Activated CD4-positive, alpha-beta T cell treated with anti-CD3 and anti-CD28 coated beads, Interleukin-2, amount 10 ng/mL, durations not matched to agents 7 days and 5 days (primary cell): ENCODE measurements at places on chromosomes 3 and 15. TPM values are rescaled to one million over a fixed set of nuclear protein-coding genes. Genes with fewer than 3 reads are reported as not detected.

Gene GP5
- 1.3 TPM for total RNA-seq

Gene HACL1
- 23.1 TPM for total RNA-seq

Gene CYP19A1
- not detected for total RNA-seq

Gene KNG1
- not detected for total RNA-seq

Gene LRRN1
- total RNA-seq, result 0.46 TPM

Gene ST8SIA2
- total RNA-seq, result not detected

Gene KCNH8
- total RNA-seq, result not detected

Gene CILP
- 0.04 TPM for total RNA-seq

Gene KBTBD13
- not detected for total RNA-seq

Gene NPAP1
- not detected for total RNA-seq

Gene ARHGEF26
- 0.06 TPM for total RNA-seq

Gene DCLK3
- total RNA-seq, result not detected

Gene ZIC4
- not detected for total RNA-seq

Gene CPLX3
- total RNA-seq, result 0.19 TPM

Gene LCTL
- total RNA-seq, result not detected

Gene TNNC1
- total RNA-seq, result 1.5 TPM

Gene ZBED2
- total RNA-seq, result 3.9 TPM

Gene PYGO1
- 0.06 TPM for total RNA-seq

Gene GABRB3
- 0.12 TPM for total RNA-seq

Gene ZNF502
- 1.4 TPM for total RNA-seq

Gene NANOGP8
- not detected for total RNA-seq

Gene LIPH
- total RNA-seq, result not detected

Gene REC114
- not detected for total RNA-seq

Gene CCDC54
- total RNA-seq, result not detected

Gene TMEM45A
- 0.15 TPM for total RNA-seq

Gene LXN
- 11.5 TPM for total RNA-seq

Gene FRMD4B
- total RNA-seq, result 8.2 TPM

Gene SPCS1
- total RNA-seq, result 97.0 TPM

Gene CPEB1
- not detected for total RNA-seq

Gene STRIT1
- total RNA-seq, result not detected

Gene ESYT3
- 0.44 TPM for total RNA-seq

Gene GP9
- not detected for total RNA-seq

Gene EFL1
- 31.6 TPM for total RNA-seq

Gene TP63
- total RNA-seq, result 0.17 TPM

Gene PIK3CB
- 16.7 TPM for total RNA-seq

Gene SOX14
- not detected for total RNA-seq

Gene TIMP4
- not detected for total RNA-seq

Gene SNUPN
- total RNA-seq, result 44.1 TPM

Gene ITGB5
- total RNA-seq, result 0.37 TPM

Gene ASB14
- not detected for total RNA-seq

Gene TRAIP
- 31.0 TPM for total RNA-seq

Gene ROBO1
- total RNA-seq, result 0.62 TPM

Gene GOLGA8N
- total RNA-seq, result 8.1 TPM

Gene EID1
- 84.0 TPM for total RNA-seq

Gene MESP2
- total RNA-seq, result not detected

Gene PLCB2
- 195 TPM for total RNA-seq

Gene ERICH6
- 0.81 TPM for total RNA-seq

Gene PPARG
- 0.52 TPM for total RNA-seq

Gene APBA2
- 19.2 TPM for total RNA-seq

Gene SPESP1
- 0.50 TPM for total RNA-seq

Gene CLPX
- total RNA-seq, result 47.3 TPM

Gene DLL4
- not detected for total RNA-seq

Gene CHST13
- total RNA-seq, result not detected

Gene CLEC3B
- total RNA-seq, result 0.37 TPM

Gene ALDH1A2
- not detected for total RNA-seq

Gene TMC3
- not detected for total RNA-seq

Gene CADPS
- not detected for total RNA-seq

Gene CD200R1
- total RNA-seq, result 8.8 TPM

Gene ERC2
- not detected for total RNA-seq
